ENCODE measurements at places on chromosomes 16 and 17. TPM values are rescaled to one million over a fixed set of nuclear protein-coding genes. Genes with fewer than 3 reads are reported as not detected.

PYDC1 gene
- not detected for total RNA-seq

GRCh38 chr16:76984196-76984595 is 206.8 kb upstream of the MON1B start:
- H3K27ac ChIP-seq, result no peak overlapping the region
- H3K27me3 ChIP-seq, result no peaks in the 10 kb centered on the region
- no peak for DNase-seq
- H3K4me3 ChIP-seq, result no peak overlapping the region
- no peaks in the 10 kb centered on the region for H3K4me1 ChIP-seq

DNA sequence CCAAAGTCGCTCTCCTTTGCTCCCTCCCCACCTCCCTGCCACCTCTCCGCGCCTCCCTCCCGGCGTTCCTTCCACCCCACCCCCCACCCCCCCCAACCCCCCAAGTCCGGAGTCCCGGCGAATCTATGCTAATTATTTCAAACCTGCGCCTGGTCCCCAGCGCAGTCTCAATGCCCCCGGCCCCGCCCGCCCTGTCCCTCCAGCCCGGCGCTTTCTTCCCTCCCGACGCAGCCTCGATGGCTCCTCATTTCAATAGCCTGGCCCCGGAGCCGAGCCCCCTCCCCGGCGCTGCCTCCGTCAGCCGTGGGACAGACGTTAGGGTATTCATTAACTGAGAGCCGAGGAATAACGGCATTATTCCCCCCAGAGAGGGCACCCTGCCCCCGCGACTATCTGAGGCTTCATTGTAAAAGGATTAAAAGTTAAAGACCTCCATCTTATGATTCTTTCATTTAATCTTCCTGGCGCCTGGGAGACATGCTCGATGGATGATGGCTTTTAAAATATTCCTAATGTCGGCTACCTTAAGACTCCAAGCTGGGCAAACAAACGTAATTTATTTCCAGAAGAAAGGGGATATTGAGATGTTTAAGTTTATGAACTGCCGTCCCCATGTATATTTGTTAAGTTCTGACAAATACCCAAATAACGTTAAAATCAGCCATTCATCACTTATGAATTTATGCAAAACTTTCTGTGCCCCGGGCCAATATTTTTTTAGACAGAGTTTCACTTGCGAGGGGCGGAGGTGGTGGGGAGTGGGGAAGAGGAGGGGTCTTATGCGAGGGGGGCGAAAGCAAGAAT is 3.4 kb downstream of the NOG start:
- H3K36me3 ChIP-seq, result no peaks in the 10 kb centered on the region
- no peak overlapping the region for H3K4me3 ChIP-seq
- no peak overlapping the region for H3K27ac ChIP-seq
- peaks cover 21% of the 10 kb centered on the region for H3K27me3 ChIP-seq

DNA sequence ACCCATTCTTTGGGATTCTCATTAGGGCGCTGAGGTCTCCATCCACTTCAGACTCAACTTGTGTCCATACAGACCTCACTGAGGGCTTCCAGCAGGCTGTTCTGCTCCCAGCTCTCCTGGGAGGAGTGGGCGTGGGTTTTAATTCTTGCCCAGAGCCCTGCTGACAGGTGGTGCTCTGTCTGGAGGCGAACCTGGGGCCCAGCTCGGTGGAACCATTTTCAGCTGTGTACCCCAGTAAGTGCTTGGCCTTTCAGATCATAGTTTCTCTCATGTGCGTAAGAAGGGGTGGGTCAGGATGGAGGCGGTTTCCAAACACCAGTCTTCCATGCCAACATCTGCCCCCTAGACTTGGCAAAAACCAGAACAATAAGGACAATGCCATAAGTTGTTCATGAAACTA is 21.4 kb upstream of the NKD1 start:
- no peaks in the 10 kb centered on the region for H3K4me1 ChIP-seq
- no peak for DNase-seq

All from CD4-positive, alpha-beta memory T cell (primary cell).